Vein endothelial cell (primary cell): ENCODE measurements at places on chromosomes 6 and 20. TPM values are rescaled to one million over a fixed set of nuclear protein-coding genes. Genes with fewer than 3 reads are reported as not detected.

Gene CPXM1
- 0.19 and 0.33 TPM in 2 replicates for total RNA-seq

Gene LHFPL5
- not detected in 2 replicates for total RNA-seq

Gene LAMP5
- 0.98 and 1.1 TPM in 2 replicates for total RNA-seq

Gene PRKN
- 0.76 and 1.6 TPM in 2 replicates for total RNA-seq

Gene GNRH2
- 0.57 TPM in 1 of 2 replicates, not detected in the other for total RNA-seq

Gene SYNJ2
- 57.5 and 86.6 TPM in 2 replicates for total RNA-seq

Gene ID4
- not detected in 2 replicates for total RNA-seq

Gene CTAGE9
- total RNA-seq: not detected in 2 replicates

Gene SLC22A2
- not detected in 2 replicates for total RNA-seq

Gene CLDN20
- not detected in 2 replicates for total RNA-seq

Gene HSD17B8
- total RNA-seq: 2.8 and 4.9 TPM in 2 replicates

Gene SMLR1
- total RNA-seq: not detected in 2 replicates

Gene HFE
- 3.3 TPM in 2 replicates for total RNA-seq

Gene PRDM13
- total RNA-seq: not detected in 2 replicates

Gene SLC17A3
- not detected in 2 replicates for total RNA-seq

Gene FRS3
- total RNA-seq: 1.3 and 2.0 TPM in 2 replicates

Gene VGLL2
- not detected in 2 replicates for total RNA-seq

Gene TCEA2
- total RNA-seq: 25.5 and 43.8 TPM in 2 replicates

Gene HLA-G
- not detected in 2 replicates for total RNA-seq

Gene PTK7
- 12.0 and 35.6 TPM in 2 replicates for total RNA-seq

Gene TBXT
- total RNA-seq: not detected in 2 replicates

Gene BPIFB1
- total RNA-seq: not detected in 2 replicates

Gene BPIFA3
- not detected in 2 replicates for total RNA-seq

Gene CAGE1
- total RNA-seq: under 0.01 TPM in 1 of 2 replicates, not detected in the other

Gene TREML2
- total RNA-seq: not detected in 2 replicates

Gene KPNA5
- 7.5 and 10.7 TPM in 2 replicates for total RNA-seq

Gene EFCAB8
- under 0.01 TPM in 2 replicates for total RNA-seq

Gene FNDC1
- under 0.01 TPM in 1 of 2 replicates, not detected in the other for total RNA-seq

Gene BYSL
- total RNA-seq: 31.8 and 33.6 TPM in 2 replicates

Gene SLC26A8
- total RNA-seq: 0.38 TPM in 1 of 2 replicates, not detected in the other

Gene KIFC1
- total RNA-seq: 20.3 and 33.6 TPM in 2 replicates

Gene ARHGAP40
- under 0.01 and 0.10 TPM in 2 replicates for total RNA-seq

Gene ADGB
- total RNA-seq: not detected in 2 replicates

Gene LTA
- total RNA-seq: not detected in 2 replicates

Gene CLVS2
- not detected in 2 replicates for total RNA-seq

Gene BTNL2
- total RNA-seq: not detected in 2 replicates

Gene PCED1A
- 16.6 and 19.6 TPM in 2 replicates for total RNA-seq

Gene NOX3
- not detected in 2 replicates for total RNA-seq

Gene BPI
- total RNA-seq: not detected in 2 replicates

Gene DDX27
- total RNA-seq: 24.2 and 25.9 TPM in 2 replicates

Gene C4B
- total RNA-seq: 0.33 and 0.76 TPM in 2 replicates

Gene PLN
- not detected in 2 replicates for total RNA-seq

Gene PIM1
- 1.1 and 2.0 TPM in 2 replicates for total RNA-seq

Gene RING1
- total RNA-seq: 18.3 and 27.1 TPM in 2 replicates

Gene ULBP3
- total RNA-seq: 20.1 and 24.8 TPM in 2 replicates

Gene CDSN
- total RNA-seq: under 0.01 TPM in 1 of 2 replicates, not detected in the other

Gene TSPO2
- total RNA-seq: not detected in 2 replicates

Gene DEFB132
- not detected in 2 replicates for total RNA-seq
